ENCODE measurements at places on chromosomes 11 and 22. TPM values are rescaled to one million over a fixed set of nuclear protein-coding genes. Genes with fewer than 3 reads are reported as not detected.

- H3K4me1 ChIP-seq = no peaks in the 10 kb centered on the region
- DNase-seq = no peak
- H3K27ac ChIP-seq = no peak overlapping the region
Observed at GRCh38 chr22:25207553-25208157, 8.0 kb downstream of the CRYBB3 start.

DNA sequence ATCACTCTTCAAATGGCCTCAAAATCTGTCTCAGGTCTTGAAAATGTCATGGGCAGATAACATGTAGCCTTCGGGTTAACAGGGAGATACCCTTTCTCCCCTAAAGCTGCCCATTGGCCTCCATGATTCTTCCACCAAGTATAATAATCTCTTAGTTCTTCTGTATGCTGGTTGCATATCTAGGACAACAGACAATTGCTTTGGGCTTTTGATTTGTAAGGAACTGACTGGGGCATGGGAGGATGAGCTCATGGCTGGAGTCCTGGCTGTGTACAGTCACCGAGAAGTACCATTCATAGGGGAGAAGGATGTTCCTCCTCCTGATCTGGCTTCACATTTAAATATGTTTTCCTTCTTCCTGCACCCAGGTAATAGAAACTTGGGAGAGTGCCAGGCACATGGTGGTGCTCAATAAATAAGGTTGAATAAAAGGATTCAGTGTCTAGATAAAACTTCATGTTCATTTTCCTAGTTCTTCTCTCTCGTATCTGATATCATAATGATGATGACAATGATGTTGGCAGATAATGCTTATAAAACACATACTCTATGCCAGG, 2.8 kb upstream of the AMPD3 start:
- peaks cover 45% of the 10 kb centered on the region for H3K4me1 ChIP-seq
- H3K36me3 ChIP-seq = no peaks in the 10 kb centered on the region
- H3K4me3 ChIP-seq = no peak overlapping the region
- H3K27ac ChIP-seq = no peak overlapping the region
- H3K27me3 ChIP-seq = peaks cover 5% of the 10 kb centered on the region

GRCh38 chr11:67997475-67997921, 6.4 kb downstream of the UNC93B1 start:
- H3K36me3 ChIP-seq = peaks cover 10% of the 10 kb centered on the region
- H3K27me3 ChIP-seq = no peaks in the 10 kb centered on the region
- no peak for DNase-seq
- H3K27ac ChIP-seq = no peak overlapping the region
- H3K4me3 ChIP-seq = no peak overlapping the region

DNA sequence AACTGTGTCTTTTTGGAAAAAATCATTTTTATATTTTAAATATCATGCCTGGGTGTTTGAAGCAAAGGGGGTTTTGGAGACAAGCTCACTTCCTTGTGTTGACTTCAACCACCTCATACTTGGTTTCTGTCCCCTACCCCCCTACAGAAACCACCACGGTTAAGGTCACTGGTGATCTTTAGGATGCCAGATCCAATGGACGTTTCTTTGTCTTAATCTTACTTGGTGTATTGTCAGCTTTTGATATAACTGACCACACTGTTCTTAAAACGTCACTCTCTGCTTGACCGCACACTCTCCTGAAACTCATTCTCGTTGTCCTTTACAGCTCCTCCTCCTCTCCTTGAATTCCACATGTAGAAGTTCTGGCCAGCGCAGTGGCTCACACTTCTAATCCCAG, 34.8 kb upstream of the SWAP70 start:
- H3K27ac ChIP-seq = no peak overlapping the region
- no peaks in the 10 kb centered on the region for H3K27me3 ChIP-seq
- H3K36me3 ChIP-seq = no peaks in the 10 kb centered on the region

DNA sequence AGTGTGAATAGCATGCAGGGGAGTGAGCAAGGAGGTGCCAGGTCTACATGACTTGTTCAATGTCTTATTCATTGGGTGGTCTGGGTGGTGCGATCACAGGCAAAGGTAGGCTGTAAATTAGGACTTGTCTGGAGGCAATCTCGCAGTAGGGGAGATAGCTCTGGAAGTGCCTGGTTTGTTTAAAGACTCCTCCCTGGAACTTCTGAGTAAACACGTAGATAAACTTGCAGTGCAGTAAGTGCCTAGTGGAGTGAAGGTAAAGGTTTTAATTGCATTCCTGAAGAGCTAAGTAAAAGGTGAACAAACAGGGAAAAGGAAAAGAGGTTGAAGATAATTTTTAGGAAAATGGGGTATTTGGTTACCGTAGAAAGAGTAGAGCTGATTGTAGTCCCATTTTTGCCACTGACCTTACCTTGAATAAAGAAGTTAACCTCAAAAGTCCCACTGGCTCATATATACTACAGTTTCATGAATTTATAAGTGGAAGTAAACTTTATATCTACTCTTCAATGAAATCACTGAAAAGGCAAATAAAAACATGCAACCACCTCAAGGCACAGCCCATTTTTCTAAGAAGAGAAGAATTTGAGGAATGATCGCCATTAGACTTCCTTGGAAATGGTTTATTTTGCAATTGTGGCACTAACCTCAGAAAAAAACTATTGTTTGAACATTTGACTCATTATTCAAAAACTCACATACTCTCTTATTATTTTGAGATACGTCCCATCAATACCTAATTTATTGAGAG, 44.3 kb downstream of the AASDHPPT start:
- no peaks in the 10 kb centered on the region for H3K4me1 ChIP-seq
- DNase-seq = no peak
- no peaks in the 10 kb centered on the region for H3K27me3 ChIP-seq
- no peaks in the 10 kb centered on the region for H3K36me3 ChIP-seq

- no peak for DNase-seq
- no peaks in the 10 kb centered on the region for H3K27me3 ChIP-seq
- H3K4me1 ChIP-seq = no peaks in the 10 kb centered on the region
- no peaks in the 10 kb centered on the region for H3K36me3 ChIP-seq
- H3K4me3 ChIP-seq = no peak overlapping the region
Observed at GRCh38 chr11:101812546-101812945, 102.3 kb upstream of the CEP126 start.

DNA sequence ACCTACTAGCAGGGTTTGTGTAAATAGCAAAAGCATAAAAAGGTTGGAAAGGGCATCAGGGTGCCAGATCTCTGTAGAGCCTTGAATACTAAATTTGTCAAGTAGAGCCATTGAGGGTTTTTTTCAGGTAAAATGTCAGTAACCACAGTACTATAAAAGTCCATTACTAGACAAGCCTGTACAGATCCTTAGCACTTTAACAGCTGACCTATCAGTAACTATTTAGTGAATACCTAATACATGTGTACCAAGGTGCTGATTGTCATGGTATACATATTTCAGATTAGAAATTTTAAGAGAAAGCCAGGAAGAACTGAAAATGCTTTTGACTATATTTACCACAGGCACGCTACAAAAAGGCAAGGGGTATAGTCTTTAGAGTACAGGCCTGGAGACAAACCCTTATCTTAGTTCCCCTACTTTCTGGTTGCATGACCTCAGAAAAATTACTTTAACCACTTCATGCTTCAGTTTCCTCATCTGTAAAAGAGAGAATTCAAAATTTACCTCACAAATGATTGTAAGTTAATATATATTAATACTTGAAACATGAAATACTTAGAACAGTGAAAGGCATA, 57.9 kb downstream of the RAB38 start:
- H3K4me3 ChIP-seq = no peak overlapping the region
- H3K36me3 ChIP-seq = no peaks in the 10 kb centered on the region

- no peaks in the 10 kb centered on the region for H3K27me3 ChIP-seq
- H3K4me1 ChIP-seq = no peaks in the 10 kb centered on the region
- H3K36me3 ChIP-seq = peaks cover 27% of the 10 kb centered on the region
- no peak overlapping the region for H3K27ac ChIP-seq
Observed at GRCh38 chr11:47161890-47162289, 14.8 kb downstream of the ARFGAP2 start.

DNA sequence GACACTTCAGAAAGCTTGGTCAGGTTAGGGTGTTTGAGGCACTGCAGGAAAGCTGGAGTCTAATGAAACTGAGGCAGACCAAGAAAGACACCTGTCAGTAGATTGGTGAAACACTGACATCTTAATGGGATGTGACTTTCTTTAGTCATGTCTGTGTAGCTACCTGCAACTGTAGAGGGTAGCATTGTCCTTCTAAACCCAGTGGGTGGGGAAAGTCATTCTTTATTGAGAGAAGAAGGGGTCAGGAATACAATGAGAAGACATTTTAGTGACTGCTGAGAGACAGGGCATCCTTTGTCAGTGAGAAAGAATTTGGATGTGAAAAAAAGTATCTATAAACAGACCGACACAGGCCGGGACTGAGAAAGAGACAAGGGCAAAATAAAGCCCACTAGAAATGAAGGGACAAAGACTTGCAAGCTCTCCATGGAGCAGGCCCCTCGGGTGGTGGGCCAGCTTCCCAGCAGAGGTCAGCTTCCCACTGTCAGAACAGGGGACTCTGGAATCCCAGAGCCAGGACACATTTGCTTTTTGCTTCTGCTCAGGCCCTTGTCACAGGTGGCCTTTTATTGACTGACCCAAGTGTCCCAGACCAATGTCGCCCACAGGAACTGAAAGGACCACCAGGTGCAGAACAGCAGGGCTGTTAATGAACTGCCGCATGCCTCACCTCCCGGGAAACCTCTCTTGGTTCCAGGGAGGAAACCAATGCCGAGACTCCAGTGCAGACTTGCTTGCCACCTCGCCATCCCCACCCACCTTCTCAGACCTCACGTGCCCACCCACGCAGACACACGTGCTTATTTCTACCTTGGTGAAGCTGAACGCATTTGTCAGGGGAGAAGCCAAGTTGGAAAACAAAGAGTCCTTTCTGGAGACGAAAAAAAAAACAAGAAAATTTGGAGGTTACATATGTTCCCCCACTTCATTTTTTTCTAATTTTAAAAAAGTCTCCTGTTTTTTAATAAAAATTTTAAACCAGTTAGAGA, 212.8 kb downstream of the TENM4 start:
- no peaks in the 10 kb centered on the region for H3K36me3 ChIP-seq
- H3K27ac ChIP-seq = no peak overlapping the region
- H3K4me1 ChIP-seq = no peaks in the 10 kb centered on the region
- no peak overlapping the region for H3K4me3 ChIP-seq
- H3K27me3 ChIP-seq = no peaks in the 10 kb centered on the region

DNA sequence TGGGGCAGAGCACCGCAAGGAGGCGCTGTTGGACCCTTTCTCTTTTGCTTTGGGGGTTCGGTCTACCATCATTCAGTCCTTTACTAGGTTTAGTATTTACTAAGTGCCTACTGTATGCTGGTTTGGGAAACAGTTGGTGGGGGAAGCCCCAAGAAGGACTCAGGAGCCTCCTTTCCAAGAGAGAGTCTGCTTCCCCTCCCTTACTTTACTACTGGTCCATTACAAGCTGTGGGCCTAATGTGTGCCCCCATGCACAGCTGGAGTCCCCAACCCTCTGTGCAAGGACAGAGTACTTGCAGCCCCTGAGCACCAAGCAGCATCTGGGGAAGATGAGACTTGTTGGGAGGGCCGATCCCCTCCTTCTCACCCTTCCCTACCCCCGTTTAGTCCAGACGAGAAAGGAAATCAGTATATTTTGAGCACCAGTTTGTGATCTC, 876 bp upstream of the UBE2L6 start:
- H3K27me3 ChIP-seq = no peaks in the 10 kb centered on the region
- peak overlapping the region; percentile 99 for H3K4me3 ChIP-seq
- H3K27ac ChIP-seq = peak overlapping the region; percentile 69
- peaks cover 24% of the 10 kb centered on the region for H3K4me1 ChIP-seq
- no peaks in the 10 kb centered on the region for H3K36me3 ChIP-seq

- no peak for DNase-seq
- H3K27ac ChIP-seq = peak overlapping the region; percentile 74
- no peak overlapping the region for H3K4me3 ChIP-seq
- peaks cover 31% of the 10 kb centered on the region for H3K4me1 ChIP-seq
Observed at GRCh38 chr11:134349802-134350355, 18.1 kb downstream of the GLB1L2 start.

- no peaks in the 10 kb centered on the region for H3K4me1 ChIP-seq
- H3K4me3 ChIP-seq = no peak overlapping the region
- no peaks in the 10 kb centered on the region for H3K36me3 ChIP-seq
- DNase-seq = no peak
- no peaks in the 10 kb centered on the region for H3K27me3 ChIP-seq
Observed at GRCh38 chr11:108926841-108927577, 262.1 kb downstream of the DDX10 start.

The SC5D gene
- total RNA-seq = 17.2 TPM

The PANX2 gene
- total RNA-seq = 0.27 TPM

The CD6 gene
- 111 TPM for total RNA-seq

The CTSW gene
- 1,016 TPM for total RNA-seq

All from natural killer cell (primary cell).